Hippocampal formation (tissue), 2 donors: ENCODE measurements at places on chromosomes 5 and 9.

- DNase-seq: no peak
Observed at GRCh38 chr5:172740428-172741205, 30.4 kb downstream of the DUSP1 start.

DNA sequence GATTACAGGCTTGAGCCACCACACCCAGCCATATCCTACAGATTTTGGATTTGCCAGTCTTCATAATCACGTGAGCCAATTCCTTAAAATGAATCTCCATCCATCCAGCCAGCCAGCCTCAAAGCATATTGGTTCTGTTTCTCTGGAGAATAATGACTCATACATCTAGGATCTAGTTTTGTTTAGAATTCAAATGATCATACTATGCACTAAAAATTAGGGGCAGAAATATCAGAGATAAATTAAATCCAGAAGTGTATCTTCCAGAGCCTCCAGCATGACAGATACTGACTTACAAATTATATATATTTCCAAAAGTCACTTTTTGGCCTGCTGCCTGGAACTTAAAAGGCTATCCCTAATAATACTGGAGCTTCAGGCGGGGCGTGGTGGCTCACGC lies 119.1 kb upstream of the NR5A1 start:
- no peak for DNase-seq

GRCh38 chr5:113606298-113607134 lies 93.0 kb downstream of the YTHDC2 start:
- peak; percentile 60 for DNase-seq

DNA sequence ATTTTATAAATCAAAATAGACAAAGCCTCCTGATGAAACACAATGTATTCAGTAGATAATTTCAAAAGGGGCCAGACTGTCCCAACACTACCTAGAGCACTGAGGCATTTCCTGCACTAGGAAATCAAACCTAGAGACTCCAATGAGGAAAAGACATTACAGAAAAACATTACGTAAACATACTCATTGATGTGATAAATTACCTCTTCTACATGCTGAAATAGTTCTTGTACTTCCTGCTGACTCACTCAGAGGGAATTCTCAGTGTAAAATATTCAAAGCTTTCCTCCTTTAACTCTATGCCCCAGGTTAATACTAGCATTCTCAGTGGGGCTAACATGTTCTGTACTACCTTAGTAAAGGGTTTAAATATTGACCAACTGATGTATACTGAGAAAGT lies 178.0 kb downstream of the ESM1 start:
- no peak for DNase-seq

- DNase-seq: no peak
Observed at GRCh38 chr5:96149546-96149945, 187.9 kb upstream of the ELL2 start.

GRCh38 chr5:150349681-150350275 lies 7.7 kb upstream of the TCOF1 start:
- no peak for DNase-seq
